ENCODE measurements at places on chromosomes 13 and 19.

GRCh38 chr13:51801631-51802099, 2.3 kb downstream of the DHRS12 start:
- DNase-seq, result peak; percentile 69

GRCh38 chr19:22616659-22617058, 17.5 kb upstream of the ZNF492 start:
- DNase-seq, result no peak

DNA sequence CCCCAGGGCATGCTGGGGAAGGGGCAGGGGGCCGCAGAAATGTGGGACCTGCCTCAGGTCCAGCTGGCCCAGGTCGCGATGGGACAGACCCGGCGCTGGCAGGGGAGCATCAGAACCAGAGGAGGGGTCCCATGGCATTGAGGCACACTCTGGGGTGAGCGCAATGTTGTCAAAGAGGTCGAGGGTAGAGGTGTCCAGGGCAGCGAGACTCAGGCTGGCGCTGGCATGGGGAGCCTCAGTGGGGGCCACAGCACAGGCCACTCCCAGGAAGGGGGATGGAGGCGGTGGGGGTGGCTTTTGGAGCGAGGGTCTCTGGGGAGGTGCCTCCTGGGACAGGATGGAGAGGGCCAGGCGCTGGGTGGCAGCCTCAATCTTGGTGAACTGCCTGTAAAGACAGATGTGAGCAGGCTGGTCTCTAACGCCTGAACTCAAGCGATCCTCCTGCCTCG, 944 bp downstream of the C19orf85 start:
- DNase-seq, result no peak

DNA sequence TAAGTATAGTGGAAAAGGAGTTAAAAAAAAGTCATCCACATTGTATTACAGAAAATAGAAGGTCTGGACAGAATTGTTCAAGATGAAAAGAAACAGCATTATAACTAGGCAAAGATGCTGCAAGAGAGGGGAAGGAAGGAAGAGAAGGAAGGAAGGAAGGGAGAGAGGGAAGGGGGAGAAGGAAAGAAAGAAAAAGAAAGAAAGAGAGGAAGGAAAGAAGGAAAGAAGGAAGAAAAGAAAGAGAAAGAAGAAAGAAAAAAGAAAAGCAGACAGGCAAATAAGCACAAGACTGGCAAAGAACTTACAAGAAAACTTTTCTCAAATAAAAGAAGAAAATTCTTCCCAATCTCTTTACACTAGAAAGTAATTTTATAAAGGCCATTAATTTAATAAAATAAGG, 15.1 kb upstream of the FLT1 start:
- DNase-seq, result no peak

DNA sequence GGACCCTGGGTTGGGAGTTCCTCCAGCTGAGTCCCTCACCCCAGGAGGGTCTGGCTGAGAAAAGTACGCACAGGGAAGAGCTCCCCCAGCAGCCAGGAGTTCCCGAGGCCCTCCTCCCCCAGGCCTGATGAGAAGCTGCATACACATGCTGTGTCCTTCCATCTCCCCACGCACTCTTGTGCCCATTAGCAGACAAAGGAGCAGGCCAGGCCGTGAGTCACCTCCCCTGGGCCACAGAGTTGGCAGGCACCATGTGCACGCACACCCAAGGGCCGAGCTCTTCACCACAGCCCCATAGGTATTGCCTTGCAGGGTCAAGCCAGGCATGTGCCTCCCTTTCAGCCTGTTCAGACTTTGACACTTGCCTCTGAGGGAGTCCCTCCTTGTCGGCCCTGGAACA, 17.5 kb downstream of the MAU2 start:
- DNase-seq, result no peak

- no peak for DNase-seq
Measured at GRCh38 chr19:41638641-41639081, 11.8 kb upstream of the CEACAM4 start.

DNA sequence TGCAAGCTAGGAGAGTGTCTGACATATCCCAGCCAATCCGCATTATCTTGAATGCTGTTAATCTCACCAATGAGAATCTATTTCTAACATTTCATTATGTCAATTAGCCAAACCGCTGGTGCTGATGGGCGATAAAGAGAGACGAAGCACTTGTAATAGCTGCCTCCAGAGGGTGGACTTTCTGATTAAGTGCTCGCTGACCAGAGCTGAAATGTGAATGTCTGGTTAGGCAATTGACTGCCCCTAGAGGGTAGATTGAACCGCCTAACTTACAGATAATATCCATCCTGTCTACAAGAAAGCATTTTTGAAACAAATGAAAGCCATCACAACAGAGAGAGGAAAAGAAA, 552 bp upstream of the GRWD1 start:
- peak; percentile 91 for DNase-seq

DNA sequence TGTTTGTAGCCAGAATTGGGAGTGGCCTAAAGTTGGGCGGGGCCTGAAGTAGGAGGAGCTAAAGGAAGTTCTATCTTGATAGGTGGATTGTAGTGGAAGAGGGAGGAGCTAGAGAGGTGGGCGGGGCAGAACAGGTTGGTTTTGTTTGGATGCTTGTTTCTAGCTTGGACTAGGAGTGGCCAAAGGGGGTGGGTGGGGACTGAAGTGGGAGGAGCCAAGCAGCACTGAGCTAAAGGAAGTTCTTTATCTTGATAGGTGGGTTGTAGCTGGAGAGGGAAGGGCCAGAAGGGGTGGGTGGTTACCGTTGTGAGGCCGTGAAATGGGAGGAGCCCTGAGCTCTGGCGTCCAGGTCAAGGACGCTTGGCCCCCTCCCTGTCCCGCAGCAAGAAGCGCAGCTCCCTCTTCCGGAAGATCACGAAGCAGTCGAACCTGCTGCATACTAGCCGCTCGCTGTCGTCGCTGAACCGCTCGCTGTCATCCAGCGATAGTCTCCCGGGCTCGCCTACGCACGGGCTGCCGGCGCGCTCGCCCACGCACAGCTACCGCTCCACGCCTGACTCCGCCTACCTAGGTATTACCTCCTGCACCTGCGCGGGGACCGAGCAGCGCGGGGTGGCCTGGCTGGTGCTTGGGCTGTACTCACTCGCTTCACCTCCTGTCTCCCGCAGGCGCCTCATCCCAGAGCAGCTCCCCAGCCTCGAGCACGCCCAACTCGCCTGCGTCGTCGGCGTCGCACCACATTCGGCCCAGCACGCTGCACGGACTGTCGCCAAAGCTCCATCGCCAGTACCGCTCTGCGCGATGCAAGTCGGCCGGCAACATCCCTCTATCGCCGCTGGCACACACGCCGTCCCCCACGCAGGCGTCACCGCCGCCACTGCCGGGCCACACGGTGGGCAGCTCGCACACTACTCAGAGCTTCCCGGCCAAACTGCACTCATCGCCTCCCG, 8.0 kb downstream of the DNASE2 start:
- no peak for DNase-seq

DNA sequence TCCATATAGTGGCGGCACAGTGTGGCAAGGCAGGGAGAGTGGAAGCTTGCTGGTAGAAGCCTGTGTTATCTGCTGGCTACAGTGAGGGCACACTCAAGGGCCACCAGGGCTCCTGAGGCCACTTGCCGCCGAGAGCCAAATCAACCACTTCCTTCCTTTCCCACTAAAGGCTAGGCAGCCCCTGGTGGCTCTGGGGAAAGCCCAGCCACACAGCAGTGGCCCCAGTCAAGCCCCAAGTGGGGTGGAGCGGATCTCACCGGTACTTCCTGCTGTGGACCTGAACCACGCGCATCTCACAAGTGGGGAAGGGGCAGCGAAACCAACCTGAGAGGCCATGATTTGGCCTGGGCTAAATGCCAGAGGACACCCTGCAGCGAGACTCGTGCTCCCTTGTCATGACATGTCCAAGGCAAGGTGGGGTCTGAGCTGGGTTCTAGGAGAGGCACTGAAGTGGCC, 21.9 kb upstream of the SLC35E1 start:
- DNase-seq, result no peak

- no peak for DNase-seq
Measured at GRCh38 chr19:7862413-7862951, 11.7 kb downstream of the PRR36 start.

DNA sequence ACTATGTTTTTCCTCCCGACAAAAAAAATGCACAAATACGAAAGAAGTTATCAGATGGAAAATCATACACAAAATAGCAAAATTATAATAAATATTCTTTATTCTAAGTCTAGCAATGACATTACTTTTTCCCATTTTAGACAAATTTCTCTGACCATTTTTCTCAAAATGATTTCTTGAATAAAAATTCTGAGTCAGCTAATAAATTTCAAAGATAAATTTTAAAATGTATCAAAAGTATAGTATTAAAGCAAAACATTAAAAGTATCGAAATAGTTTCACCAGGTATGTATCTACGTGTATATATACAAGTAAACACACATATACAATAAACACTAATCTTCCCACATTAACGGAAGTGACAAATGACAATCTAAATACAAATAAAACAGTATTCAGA, 8.9 kb downstream of the ZC3H13 start:
- DNase-seq, result no peak

GRCh38 chr13:28463481-28463880, 31.4 kb downstream of the FLT1 start:
- no peak for DNase-seq

GRCh38 chr13:36820222-36820621, 1.2 kb downstream of the RFXAP start:
- DNase-seq, result no peak

DNA sequence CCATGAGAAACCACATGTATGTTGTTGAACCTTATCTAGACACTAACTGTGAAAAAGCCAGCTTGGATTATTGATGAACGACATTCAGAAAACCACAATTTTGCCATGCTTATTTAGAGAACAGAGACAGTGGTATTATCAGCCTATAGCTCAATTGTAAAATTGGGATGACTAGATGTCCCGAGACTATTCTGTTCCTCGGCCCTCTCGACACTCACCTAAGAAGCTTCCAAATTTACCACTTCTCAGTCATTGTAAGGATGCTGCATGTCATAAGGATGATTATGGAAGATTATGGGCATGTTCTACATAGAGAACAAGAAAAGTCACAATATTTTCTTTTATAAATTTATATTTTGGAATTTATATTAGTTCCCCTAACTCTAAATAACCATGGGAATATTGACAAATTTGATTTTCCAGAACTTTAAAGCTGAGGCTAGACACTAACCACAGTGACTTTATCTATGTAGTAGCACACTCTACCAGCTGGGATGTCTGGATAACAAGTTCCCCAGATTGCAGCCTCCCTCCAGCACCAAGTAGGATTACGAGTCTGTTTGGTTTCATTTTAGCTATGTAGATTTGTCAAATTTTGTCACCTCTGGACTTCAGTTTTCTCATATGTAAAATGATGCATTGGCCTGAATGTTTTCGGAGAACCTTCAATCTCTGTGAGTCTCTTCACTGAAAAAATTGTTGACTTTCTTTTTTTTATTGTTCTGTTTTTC, 513.6 kb downstream of the IRS2 start:
- no peak for DNase-seq

DNA sequence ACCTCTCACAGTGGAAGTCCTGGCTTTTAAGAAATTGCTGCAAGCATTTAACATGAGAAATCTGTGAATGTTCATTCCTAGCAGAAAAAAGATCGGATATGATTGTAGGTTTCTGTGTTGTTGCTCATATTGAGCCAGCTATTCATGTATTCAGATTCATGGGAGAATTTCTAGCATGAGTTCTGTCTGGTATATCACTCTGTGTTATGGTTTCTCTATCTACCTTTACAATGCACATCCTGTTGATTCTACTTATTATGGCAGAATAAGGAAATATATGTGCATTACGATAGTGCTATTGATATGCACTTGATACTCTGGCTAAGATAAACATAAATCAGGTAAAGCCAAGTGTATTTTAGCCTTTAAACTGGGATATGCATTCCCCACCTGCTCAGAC, 138.2 kb downstream of the KCNRG start:
- no peak for DNase-seq

DNA sequence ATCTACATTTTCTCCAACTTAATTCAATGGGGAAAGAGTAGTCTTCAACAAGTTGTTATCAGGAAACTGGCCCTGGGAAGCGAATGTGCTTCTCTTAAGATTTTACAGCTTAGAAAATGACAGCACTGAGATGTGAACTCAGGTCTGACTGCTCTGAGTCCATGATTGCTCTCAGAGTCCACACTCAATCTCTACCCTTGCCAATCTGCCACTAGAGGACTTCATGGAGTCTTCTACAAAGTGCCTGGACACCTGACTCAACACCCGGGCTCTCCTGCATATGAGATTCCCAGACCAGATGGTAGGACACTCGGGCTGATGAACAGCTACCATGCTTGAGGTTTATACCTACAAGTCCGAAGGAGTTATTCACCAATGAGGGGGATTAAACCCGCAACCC, 74.8 kb downstream of the ABCC4 start:
- DNase-seq, result no peak

DNA sequence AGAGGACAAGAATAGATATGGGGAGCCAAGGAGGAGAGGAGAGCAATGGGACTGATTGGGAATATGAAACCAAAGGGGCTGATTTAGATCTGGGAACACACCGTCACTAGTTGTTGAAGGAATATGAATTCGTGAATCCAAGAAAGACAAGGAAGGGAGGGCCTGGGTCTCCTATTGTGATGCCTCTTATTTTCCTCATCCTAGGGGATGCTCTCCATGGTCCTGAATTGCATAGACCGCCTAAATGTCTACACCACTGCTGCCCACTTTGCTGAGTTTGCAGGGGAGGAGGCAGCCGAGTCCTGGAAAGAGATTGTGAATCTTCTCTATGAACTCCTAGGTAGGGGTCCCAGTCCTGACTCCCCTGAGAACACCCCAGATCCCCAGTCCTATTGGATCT, 21.5 kb downstream of the RYR1 start:
- DNase-seq, result no peak

DNA sequence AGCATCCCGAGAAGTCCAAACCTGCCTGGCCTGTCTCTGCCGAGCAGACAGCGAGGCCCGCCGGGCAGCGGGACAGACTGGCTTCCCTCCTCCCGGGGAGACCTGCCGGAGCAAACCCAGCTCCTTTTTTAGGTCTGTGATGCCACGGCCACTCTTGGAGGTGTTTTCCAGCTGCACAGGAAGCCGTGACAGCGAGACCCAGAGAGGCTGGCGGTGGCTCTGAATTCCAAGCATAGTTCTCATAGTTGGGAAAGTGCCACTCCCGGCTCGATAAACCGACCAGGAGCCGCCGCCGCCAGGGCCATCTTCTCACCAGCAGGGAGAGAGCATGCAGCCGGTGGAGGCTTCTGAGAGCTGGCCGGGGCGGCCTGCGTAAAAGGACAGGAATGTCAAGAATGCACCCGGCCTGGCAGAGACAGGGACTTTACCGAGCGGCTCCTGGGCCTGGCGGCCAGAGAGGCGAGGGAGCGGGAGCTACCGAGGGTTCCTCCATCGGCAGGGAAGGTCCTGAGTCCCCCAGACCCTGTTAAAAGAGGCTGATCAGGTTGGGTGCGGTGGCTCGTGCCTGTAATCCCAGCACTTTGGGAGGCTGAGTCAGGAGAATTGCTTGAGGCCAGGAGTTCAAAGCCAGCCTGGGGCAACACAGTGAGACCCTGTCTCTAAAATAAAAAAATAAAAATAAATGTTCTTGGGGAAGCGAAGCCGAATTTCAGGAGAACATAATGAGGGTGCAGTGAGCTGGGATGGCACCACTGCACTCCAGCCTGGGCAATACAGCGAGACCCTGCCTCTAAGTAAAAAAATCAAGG, 64.9 kb downstream of the GADD45B start:
- DNase-seq, result no peak

- no peak for DNase-seq
Measured at GRCh38 chr13:50609011-50609410, 234.5 kb downstream of the DLEU7 start.

- DNase-seq, result no peak
Measured at GRCh38 chr19:38290631-38291147, 13.4 kb upstream of the C19orf33 start.

- no peak for DNase-seq
Measured at GRCh38 chr13:107715496-107715895, 499.8 kb downstream of the LIG4 start.

GRCh38 chr19:12672744-12673143, 6.1 kb downstream of the WDR83 start:
- DNase-seq, result no peak

All from COR-L47 (cell line).